ENCODE measurements at places on chromosomes 2 and 18. TPM values are rescaled to one million over a fixed set of nuclear protein-coding genes. Genes with fewer than 3 reads are reported as not detected.

The TTL gene
- 33.7 TPM for total RNA-seq

DNA sequence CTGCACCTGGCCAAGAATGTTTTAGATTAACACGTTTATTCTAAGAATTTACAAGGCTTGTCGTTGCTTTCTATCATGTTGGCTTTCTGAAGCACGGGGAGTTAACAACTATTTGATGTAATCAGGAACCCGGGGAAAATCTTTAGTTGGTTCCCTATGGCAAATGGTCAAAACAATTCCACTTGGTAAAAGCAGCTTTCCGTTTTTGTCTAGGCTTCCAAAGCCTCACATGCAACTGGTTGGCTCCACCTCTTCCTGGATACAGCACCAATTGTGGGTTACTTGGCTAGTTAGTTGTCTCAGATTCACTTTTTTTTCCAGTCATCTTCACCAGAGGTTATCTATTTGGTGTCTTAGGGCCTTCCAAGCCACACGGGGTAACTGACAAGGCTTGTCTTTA, 2.8 kb downstream of the COLEC12 start:
- peaks cover 57% of the 10 kb centered on the region for H3K4me1 ChIP-seq
- DNase-seq, result no peak
- no peak overlapping the region for H3K27ac ChIP-seq
- no peak overlapping the region for H3K4me3 ChIP-seq
- H3K27me3 ChIP-seq, result no peaks in the 10 kb centered on the region

- no peaks in the 10 kb centered on the region for H3K27me3 ChIP-seq
- DNase-seq, result no peak
- H3K27ac ChIP-seq, result no peak overlapping the region
Observed at GRCh38 chr18:75309564-75309963, 99.0 kb downstream of the TSHZ1 start.

GRCh38 chr18:9032519-9032918, 70.0 kb upstream of the NDUFV2 start:
- peaks cover 5% of the 10 kb centered on the region for H3K4me1 ChIP-seq
- no peaks in the 10 kb centered on the region for H3K36me3 ChIP-seq
- no peaks in the 10 kb centered on the region for H3K27me3 ChIP-seq
- no peak overlapping the region for H3K4me3 ChIP-seq

GRCh38 chr2:145221516-145221915, 701.6 kb upstream of the ZEB2 start:
- H3K4me3 ChIP-seq, result no peak overlapping the region
- H3K4me1 ChIP-seq, result no peaks in the 10 kb centered on the region
- H3K27ac ChIP-seq, result no peak overlapping the region
- no peak for DNase-seq
- no peaks in the 10 kb centered on the region for H3K27me3 ChIP-seq

The CCDC88A gene
- total RNA-seq, result 73.5 TPM

- no peaks in the 10 kb centered on the region for H3K27me3 ChIP-seq
- peaks cover 12% of the 10 kb centered on the region for H3K36me3 ChIP-seq
- peaks cover 12% of the 10 kb centered on the region for H3K4me1 ChIP-seq
- DNase-seq, result peak; percentile 69
- H3K4me3 ChIP-seq, result peak overlapping the region; percentile 80
Observed at GRCh38 chr2:199458009-199458805, 468 bp upstream of the SATB2 start.

- no peak overlapping the region for H3K4me3 ChIP-seq
- H3K27me3 ChIP-seq, result peaks cover 3% of the 10 kb centered on the region
- H3K27ac ChIP-seq, result no peak overlapping the region
Observed at GRCh38 chr2:209772290-209772685, 656 bp downstream of the UNC80 start.

DNA sequence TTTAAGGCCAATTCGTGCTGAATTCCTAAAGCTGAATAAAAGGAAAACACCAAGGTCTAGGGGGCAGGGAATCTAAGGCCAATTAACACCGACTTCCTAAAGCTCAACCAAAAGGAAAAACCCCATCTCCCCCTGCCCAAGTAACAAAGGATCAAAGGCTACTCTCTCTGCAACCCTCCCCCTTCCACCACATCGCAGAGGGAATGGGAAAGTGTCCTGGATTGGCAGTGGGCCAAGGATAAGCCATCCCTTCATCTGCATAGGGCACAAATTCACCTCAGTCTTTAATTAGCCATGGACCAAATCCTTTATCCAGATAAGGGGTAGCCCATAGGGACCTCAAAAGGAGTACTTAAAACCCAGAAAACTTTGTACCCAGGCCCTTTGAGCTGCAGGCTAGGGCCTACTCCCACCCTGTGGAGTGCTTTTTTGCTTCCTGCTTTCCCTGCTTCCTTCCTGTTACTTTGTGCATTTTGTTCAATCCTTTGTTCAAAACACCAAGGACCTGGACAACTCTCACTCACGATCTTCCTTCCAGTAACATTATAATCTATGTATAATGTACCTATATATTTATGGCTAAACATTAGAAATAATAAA, 2119.8 kb upstream of the CELF4 start:
- H3K36me3 ChIP-seq, result no peaks in the 10 kb centered on the region
- H3K4me3 ChIP-seq, result no peak overlapping the region
- H3K27me3 ChIP-seq, result no peaks in the 10 kb centered on the region
- no peak overlapping the region for H3K27ac ChIP-seq
- DNase-seq, result no peak

DNA sequence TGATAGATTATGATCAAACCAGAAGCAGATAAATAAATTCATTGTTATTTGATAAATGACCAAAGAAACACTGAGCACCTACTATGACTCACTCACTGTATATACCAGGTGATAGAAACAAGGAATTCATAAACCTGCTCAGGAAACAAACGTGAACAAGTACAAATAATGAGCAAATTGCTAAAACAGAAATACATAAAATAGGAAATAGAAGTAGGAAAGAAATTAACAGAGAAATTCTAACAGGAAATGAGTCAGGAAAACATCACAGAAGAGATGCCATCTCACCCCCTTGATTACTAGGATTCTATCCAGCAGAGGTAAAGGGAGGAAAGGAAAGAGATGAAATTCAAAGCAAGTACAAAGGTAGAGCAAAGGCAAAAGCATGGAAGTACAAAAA, 31.3 kb downstream of the EXOC6B start:
- no peaks in the 10 kb centered on the region for H3K36me3 ChIP-seq
- no peak overlapping the region for H3K4me3 ChIP-seq
- H3K4me1 ChIP-seq, result peaks cover 13% of the 10 kb centered on the region
- DNase-seq, result peak; percentile 20
- peak overlapping the region; percentile 32 for H3K27ac ChIP-seq

- peak overlapping the region; percentile 48 for H3K4me3 ChIP-seq
- H3K27me3 ChIP-seq, result no peaks in the 10 kb centered on the region
- peak; percentile 93 for DNase-seq
Observed at GRCh38 chr2:61144697-61145268, 17.2 kb upstream of the C2orf74 start.

- H3K36me3 ChIP-seq, result no peaks in the 10 kb centered on the region
- no peak for DNase-seq
- H3K27me3 ChIP-seq, result no peaks in the 10 kb centered on the region
- no peak overlapping the region for H3K27ac ChIP-seq
- no peak overlapping the region for H3K4me3 ChIP-seq
Observed at GRCh38 chr2:111172666-111173065, 52.0 kb downstream of the BCL2L11 start.

DNA sequence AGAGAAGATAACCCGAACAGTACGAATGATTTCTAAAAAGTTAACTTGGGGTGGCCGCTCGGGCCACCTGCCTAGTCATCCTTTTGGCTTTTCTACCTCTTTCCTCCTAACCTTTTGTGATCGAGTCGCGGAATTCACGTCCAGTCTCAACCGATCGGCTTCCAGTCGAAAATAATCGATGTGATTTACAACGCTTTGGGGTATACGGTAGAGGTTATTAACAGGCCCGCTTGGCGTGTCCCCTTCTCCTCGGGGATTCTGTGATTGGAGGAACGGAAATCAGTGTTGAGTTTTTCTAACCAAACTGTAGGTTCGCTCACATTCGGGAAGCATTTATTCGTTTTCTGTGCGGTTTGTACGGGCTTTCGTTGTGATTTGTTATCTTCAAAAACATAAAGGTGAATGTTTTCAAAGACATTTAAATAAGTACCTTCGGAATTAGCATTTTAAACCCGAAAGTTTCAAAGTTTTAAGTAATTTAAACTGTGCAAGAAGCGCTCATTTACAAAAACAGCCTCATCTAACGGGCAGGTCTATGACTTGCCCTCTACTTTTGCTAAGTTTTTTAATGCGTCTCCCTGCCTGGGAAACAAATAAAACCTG, 588 bp upstream of the FOXI3 start:
- H3K4me3 ChIP-seq, result no peak overlapping the region
- no peaks in the 10 kb centered on the region for H3K4me1 ChIP-seq
- DNase-seq, result no peak
- H3K27me3 ChIP-seq, result peaks cover 53% of the 10 kb centered on the region

GRCh38 chr18:57095884-57096283, 51.0 kb upstream of the BOD1L2 start:
- H3K27ac ChIP-seq, result no peak overlapping the region
- no peak for DNase-seq
- H3K36me3 ChIP-seq, result no peaks in the 10 kb centered on the region
- H3K4me1 ChIP-seq, result no peaks in the 10 kb centered on the region

The CIB4 gene
- not detected for total RNA-seq

GRCh38 chr2:70523996-70524965, 29.3 kb downstream of the TGFA start:
- H3K4me1 ChIP-seq, result peaks cover 19% of the 10 kb centered on the region
- H3K27me3 ChIP-seq, result 0 out of 2 replicates have a peak, but pooled peaks cover 2% of the 10 kb centered on the region
- H3K4me3 ChIP-seq, result no peak overlapping the region

DNA sequence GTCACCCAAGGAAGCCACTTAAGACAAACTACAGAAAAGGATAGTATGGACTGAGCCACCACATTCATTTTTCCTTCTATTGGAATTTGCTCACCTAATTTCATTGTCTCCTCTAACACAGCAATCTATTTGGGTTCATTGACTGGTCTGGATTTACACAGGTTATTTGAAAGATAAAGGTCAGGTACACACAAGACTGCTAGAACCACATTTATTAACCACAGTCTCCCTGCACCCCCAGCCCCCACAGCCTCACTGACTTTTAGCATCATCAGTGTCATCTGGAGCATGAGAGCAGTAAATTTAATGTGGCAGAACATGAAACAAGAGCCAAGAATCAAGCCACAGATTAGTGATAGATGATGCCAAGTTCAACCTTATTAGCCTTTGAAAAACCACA, 226.9 kb upstream of the GYPC start:
- no peak overlapping the region for H3K4me3 ChIP-seq
- H3K27me3 ChIP-seq, result no peaks in the 10 kb centered on the region
- H3K27ac ChIP-seq, result no peak overlapping the region
- no peaks in the 10 kb centered on the region for H3K36me3 ChIP-seq
- no peak for DNase-seq
- no peaks in the 10 kb centered on the region for H3K4me1 ChIP-seq

The ABCG5 gene
- total RNA-seq, result not detected

DNA sequence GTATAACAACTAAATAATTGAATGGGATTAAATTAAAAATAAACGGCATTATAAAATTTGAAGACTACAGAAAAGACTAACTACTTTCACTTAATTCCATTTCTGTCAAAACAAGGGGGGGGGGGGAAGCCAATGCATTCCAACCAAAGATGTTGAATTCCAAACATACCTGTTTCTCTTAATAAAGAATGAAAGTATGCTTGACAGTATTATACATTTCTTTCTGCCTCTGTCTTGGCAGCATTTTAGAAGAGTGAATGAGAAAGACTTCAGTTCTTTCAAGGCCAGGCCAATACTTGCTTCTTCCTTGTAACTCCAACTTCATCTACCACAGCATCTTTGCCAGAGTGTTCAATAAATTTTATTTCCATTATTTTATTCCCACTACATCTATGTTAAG, 65.9 kb downstream of the PDE11A start:
- no peak overlapping the region for H3K4me3 ChIP-seq
- H3K27me3 ChIP-seq, result no peaks in the 10 kb centered on the region
- DNase-seq, result no peak
- no peaks in the 10 kb centered on the region for H3K36me3 ChIP-seq
- no peak overlapping the region for H3K27ac ChIP-seq

GRCh38 chr18:75406491-75407445, 20.7 kb downstream of the SMIM21 start:
- H3K27ac ChIP-seq, result no peak overlapping the region
- no peak for DNase-seq
- no peaks in the 10 kb centered on the region for H3K36me3 ChIP-seq
- H3K27me3 ChIP-seq, result no peaks in the 10 kb centered on the region

DNA sequence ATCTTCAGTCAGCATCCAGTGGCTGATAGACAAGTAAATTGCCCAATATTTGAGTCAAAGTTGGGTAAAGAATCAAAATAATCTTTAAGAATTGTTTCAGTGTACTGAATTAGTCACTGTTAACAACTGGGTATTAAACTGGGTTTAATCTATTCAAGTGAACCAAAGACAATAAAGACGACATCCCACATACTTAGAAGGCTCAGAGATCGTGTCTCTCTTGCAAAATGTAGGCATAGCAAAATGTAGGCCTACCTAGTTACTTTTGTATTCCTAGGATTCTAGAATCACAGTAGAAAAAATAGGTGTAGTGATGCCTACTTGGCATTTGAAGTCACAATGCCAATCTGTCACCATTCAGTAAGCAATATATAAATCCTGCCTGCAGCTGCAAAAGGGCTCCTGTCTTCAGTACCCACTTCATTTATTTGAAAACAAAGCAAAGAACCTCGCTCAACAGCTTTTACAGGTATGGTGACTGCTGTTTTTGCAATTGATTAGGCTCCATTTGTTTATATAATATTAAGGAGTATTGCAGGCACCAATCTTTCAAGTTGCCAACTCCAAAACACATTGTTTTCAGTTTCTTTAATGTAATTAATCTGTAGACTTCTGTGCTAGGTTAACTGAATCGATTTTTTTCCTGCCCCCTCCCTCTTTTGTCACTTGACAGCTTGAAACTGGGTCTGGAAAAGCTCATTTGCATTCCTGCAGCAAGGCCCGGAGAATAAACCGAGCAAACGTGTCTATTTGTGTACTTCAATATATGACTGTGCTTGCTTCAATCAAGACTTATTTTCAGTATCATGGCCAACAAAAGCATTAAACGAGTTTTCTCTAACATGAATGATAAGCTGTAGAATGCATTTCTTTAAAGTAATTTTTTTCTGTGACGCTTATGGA, 1074.9 kb downstream of the TDRD15 start:
- DNase-seq, result no peak
- H3K27ac ChIP-seq, result no peak overlapping the region
- no peaks in the 10 kb centered on the region for H3K36me3 ChIP-seq

GRCh38 chr18:33826151-33826550, 248.1 kb downstream of the ASXL3 start:
- no peaks in the 10 kb centered on the region for H3K36me3 ChIP-seq
- no peak overlapping the region for H3K4me3 ChIP-seq
- H3K4me1 ChIP-seq, result no peaks in the 10 kb centered on the region
- H3K27ac ChIP-seq, result no peak overlapping the region

- no peak for DNase-seq
- no peak overlapping the region for H3K27ac ChIP-seq
- 0 out of 2 replicates have a peak, but pooled peaks cover 8% of the 10 kb centered on the region for H3K36me3 ChIP-seq
- H3K4me1 ChIP-seq, result 0 out of 2 replicates have a peak, but pooled peaks cover 3% of the 10 kb centered on the region
- H3K4me3 ChIP-seq, result no peak overlapping the region
Observed at GRCh38 chr2:71578767-71579342, 125.5 kb downstream of the DYSF start.

DNA sequence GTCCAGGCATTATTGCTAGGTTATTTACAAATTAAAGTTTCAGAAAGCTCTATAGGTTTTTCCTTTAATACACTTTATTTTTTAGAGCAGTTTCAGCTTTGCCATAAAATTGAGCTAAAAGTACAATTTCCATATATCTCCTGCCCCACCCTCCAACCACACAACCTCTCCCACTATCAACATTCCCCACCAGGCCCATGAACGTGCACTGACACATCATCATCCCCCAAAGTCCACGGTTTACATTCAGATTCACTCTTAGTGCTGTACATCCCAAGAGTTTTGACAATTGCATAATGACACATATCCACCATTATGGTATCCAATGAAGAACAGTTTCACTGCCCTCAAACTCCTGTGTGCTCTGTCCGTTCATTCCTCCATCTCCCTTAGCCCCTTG, 139.4 kb downstream of the NBAS start:
- DNase-seq, result no peak
- H3K27me3 ChIP-seq, result no peaks in the 10 kb centered on the region
- no peak overlapping the region for H3K4me3 ChIP-seq

The GALM gene
- total RNA-seq, result 8.2 TPM

Measured in SJSA1 (cell line).